ENCODE measurements at places on chromosomes 12 and 14.

- no peak for DNase-seq
These were observed at the start of gene ALX1 for GRCh38 chr12:85280165-85280983. Gene ALX1 (plus strand): TSS chr12:85280220. CDS start chr12:85280262, 42 bp downstream.

- DNase-seq = no peak
These were observed 77.4 kb upstream of the REP15 start for GRCh38 chr12:27618836-27619235.

GRCh38 chr12:56522411-56523193 lies 982 bp downstream of the RBMS2 start:
- DNase-seq = no peak

DNA sequence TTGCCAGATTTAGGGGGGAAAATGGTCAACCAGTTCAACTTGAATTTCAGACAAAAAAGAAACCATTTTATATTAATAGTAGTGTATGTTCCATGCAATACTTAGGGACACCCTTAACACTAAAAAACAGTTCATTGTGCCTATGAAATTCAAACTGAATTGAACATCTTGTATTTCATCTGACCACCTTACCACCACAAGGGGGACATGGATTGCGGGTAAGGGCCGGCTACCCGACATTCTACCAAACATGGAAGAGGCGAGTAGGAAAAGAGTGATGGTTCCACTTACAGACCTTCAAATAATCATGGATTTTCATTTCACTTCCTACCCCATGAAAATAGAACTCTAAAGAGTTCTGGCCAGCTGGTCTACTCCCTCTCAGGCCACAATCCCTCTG lies 10.3 kb upstream of the STK38L start:
- no peak for DNase-seq

GRCh38 chr12:48958049-48958388 lies 732 bp upstream of the ARF3 start:
- no peak for DNase-seq

- no peak for DNase-seq
These were observed 2.6 kb downstream of the POMT2 start for GRCh38 chr14:77318006-77318553.

DNA sequence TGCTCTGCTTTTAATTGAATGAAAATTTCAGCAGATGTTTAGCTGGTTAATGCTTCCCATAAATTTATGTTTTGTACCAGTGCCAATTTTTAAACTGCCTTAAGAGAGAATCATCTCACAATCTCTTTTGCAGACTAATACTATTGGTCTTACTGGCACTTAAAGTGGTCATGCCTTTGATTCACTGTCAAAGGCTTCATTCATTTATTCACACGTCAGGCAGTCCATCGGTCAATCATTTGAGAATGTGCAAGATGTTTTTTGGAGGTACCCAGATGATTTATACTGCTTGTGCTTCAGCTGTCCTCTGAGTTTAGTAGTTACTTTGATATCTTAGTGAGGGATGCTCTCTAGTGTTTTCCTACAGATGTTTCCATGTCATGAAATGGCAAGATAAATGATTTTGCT lies 83.4 kb downstream of the NAV3 start:
- DNase-seq = no peak

DNA sequence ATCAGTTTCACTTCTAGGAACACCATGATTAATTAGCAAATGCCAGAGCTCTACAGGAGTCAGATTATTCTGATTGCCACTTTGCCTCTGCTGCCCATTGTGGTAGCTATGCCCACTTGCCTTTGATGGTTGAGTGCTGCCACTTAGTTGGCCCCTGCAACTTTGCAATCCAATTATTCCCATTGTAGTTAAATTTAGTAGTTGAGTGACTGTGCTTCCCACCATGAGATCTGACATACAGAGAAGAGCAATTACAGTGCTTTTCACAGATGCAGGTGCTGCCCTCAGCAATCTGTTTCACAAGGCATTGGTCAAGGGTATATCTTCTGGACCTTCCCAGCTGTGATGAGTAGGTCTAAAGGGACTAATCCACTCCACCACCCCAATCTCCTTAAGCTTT lies 468.4 kb upstream of the RGS6 start:
- DNase-seq = no peak

DNA sequence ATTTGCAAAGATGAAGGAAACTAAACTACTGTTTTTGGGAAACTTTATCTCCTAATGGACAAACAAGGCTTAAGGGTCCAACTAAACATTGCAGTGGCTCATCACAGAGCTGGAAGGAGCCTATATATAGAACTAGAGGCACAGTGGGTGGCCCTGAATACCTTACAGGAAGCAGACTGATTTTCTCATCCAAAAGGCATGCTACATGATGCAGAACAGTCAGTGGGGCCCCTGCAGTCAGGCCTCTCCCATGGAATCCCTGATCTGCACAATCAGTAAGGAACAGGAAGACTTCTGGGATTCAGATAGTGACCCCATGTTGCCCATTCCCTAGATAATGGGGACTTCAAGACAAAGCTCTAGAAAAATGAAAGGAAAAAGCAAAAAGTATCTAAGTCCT lies 1.9 kb upstream of the LLPH start:
- no peak for DNase-seq

DNA sequence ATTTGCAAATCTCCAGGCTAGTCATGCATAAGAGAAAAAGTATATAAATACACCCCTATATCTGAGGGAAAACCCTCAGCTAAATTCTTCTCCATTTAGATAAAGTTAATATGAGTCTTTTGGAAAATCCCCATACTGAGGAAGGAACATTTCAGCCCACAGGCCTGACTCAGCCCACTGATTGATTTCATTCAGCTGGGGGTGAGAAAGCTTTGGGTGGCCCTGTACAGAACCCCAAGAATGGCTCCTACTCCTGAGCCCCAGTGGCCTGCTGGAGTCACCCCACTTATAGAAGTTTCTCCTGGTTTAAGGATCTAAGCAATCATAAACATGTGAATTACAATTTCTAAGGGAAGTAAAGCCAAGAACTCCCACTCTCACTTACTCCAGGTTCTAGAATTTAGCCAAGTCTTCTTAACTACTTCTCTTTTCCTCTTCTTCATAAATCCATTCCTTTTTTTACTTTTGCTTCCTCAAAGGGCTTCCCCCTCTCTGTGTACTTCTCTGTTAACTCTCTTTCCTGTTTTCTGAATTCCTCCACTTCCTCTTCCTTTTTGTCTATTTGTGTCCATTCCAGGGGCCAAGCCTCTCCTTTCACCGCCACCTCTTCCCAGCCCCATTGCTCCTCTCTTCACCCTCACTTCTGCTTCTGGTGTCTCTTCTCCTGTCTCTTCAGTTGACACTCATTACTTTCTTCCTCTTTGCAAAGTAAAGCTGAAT lies 21.0 kb downstream of the RTN1 start:
- no peak for DNase-seq

DNA sequence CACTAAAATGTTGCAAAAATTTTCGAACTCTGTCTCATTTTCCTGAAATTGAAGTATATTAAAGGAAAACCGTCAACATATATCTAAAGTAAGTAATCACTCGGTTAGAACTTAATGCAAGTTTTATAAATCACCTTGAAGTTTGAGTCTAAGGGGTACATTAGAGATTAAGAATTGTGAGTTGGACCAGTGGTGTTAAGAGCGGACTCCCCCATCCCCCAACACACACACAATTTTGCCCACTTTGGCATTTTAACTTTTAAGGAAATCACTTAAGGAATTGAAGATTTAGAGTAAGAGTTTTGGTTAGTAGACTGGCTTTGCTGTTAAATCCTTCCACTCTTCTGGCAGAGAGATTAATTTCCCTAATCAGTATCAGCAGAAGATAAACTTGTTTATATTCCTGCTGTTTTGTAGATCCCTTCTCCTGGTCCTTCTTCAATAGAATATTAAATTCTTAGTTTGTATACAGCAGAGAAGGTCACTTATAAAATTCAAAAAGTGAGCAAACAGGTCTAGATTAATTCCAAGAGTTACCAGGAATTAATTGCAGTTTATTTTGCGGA lies 1.5 kb downstream of the HIF1A start:
- DNase-seq = no peak

DNA sequence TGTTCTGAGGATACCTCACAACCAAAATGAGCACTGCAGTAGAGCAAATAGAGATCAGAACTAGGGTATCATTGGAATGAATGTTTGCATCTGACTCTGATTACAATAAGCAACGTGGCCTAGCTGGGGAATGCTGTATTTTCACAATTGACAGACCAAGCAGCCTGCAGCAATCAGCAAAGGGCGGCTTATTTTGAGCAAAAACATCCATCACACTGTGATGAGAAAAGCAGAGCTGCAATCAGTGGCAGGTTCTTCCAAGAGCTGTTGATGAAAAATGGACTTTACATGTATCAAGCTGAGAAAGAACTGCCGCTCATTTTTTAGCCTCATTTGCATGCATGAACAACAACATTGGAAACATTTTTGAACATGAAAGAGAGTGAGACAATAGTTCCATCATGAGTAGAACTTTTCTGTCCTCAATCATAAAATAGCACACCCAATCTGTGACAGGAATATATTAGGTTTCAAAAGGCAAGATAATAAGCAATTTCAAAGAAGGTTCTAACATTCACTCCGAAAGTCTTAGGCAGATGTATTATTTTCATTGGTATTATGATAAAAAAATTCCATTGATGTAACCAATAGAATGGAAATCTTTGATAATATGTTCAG lies 249.7 kb upstream of the FBXO33 start:
- DNase-seq = no peak

DNA sequence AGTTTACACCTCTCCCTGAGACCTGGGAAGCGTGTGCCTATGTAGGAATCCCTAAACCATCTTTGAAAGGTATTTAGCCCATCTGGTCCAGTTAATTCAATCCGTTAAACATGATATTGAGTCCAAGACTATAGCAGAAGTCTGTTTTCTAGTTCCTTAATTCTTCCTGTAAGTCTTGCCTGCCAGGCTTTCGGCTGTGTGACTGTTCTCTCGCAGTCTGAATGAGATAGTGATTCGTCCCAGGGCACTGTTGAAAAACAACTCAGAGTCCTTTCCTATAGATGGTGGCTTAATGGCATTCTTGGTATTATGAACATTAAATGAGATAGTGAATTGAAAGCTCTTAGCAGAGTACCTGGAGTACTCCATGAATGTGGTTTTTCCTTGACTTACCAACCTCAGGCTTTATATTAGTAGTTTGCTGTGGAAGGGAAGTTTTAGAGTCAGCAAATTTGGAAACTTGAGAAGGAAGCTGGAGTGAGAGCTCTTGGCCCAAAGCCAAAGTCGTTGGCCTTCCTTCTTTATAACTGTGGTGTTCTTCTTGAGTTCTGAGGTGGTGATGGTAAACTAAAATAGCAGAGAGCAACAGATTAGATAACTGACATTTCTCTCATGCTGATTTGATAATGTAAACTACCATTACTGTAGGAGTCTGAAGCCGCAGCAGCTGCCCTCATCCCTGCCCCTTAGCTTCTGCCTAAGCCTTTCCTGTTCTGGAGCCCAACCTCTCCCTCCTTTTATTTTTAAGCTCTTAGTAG lies 76.5 kb downstream of the TGFB3 start:
- DNase-seq = no peak

DNA sequence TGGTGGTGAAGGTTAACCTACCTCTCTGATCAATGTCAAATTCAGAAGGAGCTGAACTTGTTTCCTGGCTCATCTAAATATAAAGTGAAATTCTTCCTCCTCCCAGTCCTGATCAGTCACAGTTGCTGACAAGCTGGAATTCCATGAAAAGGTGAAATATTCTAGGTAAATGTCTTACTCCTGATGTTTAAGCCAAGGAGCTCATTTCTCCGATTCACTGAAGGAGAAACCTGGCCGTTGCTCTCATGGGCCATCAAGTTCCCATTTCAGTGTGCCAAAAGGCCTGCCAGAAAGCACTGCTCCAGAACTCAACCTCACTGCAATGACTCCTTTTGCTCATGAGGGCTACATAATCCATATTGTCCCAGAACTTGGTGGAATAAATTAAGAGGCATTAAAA lies 707.5 kb downstream of the GALC start:
- DNase-seq = no peak

- no peak for DNase-seq
These were observed 690.7 kb upstream of the TBX3 start for GRCh38 chr12:115374480-115375185.

DNA sequence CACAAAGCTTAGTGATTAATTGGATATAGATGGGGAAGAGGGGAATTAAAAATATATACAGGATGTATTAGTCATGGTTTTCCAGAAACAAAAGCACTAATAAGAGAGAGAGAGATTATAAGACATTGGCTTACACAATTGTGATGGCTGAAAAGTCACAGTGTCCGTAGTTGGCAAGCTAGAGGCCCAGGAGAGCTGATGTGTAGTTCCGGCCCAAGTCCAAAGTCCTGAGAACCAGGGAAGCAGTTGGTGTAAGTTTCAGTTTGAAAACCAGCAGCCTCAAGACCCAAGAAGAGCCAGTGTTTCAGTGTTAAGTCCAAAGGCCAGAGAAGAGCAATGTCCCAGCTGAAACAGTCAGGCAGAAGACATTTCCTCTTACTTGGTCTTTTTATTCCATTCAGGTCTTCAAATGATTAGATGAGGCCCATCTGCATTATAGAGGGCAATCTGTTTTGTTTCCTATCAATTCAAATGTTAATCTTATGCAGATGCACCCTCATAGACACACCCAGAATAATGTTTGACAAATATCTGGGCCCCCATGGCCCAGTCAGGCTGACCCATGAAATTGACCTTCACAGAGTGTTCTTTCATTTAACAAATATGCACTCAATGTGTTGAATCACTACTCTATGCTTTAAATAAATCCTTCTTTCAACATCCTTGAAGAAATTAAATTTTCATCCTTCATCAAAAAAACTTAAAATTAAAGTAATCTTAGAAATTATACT lies 67.2 kb upstream of the DIO2 start:
- DNase-seq = no peak

- no peak for DNase-seq
These were observed 196.1 kb downstream of the SLC15A4 start for GRCh38 chr12:128627659-128628058.

DNA sequence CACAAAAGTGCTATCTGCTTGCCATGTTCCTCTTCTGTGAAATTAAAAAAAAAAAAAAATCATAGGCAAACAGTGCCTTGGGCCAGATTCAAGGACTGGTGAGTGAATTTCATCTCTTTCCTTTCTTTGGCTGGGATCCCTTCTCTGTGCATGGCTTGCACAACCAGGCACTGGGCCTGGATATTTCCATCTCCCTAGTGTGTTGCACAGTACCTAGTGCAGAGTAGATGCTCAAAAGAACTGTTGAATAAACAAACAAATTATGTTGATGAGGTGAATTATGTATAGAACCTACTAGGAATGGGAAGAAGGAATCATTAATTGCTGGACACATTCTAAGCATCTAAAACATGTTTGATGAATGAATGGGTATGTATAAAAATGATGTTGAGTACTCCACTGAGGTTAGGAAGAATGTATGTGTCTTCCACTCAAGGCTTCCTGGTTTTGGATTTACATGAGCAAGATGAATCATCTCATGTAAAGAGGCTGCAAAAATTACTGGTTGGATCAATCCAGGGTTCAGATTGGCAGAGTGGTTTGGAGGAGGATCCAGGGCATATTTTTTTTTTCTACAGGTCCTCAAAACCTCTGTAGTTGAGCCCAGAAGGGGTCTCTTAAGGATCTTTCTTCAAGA lies 93.2 kb downstream of the EMP1 start:
- DNase-seq = no peak

GRCh38 chr14:104383996-104384775 lies 195.4 kb upstream of the C14orf180 start:
- DNase-seq = no peak

Measured in stimulated activated CD4-positive, alpha-beta T cell treated with anti-CD3 and anti-CD28 coated beads, Interleukin-15, amount 100 ng/mL, for 48 hours (primary cell).